ENCODE measurements at places on chromosomes 7 and 10.
A peak's percentile ranks its signal among the peaks of the same experiment; 100 is the strongest.

- no peak for DNase-seq
These were observed 14.2 kb downstream of the INSYN2A start for GRCh38 chr10:127182161-127182560.

DNA sequence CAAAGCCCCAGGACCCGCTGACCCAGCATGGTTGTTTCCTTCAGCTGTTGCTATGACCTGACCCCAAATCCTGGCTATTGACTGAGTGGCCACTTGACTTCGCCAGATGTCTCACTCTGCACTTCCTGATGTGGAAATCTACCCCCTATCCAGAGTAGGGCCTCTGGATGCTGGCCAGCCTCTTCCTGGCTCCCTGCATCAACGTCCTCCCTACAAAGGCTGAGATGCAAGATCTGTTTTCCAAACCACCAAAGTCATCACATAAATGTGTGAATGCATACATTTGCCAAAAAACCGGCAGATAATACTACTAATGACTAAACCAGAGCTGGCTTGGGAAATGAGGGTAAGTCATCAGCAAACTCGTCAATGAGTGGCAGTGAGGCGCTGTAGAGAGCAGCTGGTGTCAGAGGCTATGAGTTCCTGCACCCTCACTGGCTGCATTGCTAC, 70.4 kb downstream of the PYROXD2 start:
- no peak for DNase-seq

DNA sequence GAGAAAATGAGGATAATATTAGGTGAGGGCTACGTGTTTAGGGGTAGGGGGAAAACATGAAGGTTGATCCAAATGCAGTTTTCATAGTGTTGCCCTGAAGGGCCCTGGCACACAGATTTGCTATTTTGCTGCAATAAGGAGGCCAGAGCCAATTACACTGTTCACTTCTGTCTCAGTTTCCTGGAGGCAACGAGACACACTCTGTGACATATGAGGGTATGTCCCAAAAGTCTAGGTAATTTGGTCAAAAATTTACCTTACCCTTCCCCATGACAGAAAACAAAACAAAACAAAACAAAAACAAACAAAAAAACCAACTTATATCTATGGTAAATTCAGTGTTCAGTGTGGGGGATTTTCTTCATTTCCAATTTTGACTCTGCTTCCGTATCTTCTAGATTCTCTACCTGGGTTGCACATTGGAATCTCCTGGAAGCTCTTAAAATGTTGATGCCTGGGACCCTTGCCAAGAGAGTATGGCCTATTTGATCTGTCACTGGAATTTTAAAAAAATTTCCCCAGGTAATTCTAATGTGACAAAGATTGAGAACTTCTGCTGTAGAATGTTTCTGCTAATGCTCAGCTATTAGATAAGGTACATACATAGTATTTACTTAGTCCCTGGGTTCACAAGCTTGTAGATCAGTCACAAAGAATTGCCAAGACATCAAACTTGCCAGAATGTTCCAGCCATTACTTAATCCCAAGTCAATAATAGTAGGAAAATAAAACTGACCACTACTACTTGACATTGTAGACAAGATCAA, 139.5 kb downstream of the SEMA3E start:
- DNase-seq: no peak

DNA sequence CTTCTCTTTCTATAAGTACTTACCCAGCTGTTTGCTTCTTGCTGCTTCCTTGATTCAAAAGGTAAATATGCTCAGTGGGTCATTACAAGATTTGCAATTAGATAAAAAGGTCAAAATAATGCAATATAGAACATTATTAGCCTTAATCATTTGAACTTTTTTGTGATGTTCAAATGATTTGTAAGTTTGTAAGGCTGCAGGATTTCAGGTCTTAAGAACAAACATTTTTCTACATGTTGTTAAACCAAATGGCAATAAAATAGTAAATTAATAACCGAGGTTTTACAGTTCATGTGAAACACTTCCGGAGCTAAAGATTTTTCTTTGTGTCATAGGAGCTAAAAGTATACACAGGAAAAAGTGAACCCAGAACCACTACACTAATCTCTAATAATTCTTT, 16.2 kb upstream of the SCIN start:
- no peak for DNase-seq

DNA sequence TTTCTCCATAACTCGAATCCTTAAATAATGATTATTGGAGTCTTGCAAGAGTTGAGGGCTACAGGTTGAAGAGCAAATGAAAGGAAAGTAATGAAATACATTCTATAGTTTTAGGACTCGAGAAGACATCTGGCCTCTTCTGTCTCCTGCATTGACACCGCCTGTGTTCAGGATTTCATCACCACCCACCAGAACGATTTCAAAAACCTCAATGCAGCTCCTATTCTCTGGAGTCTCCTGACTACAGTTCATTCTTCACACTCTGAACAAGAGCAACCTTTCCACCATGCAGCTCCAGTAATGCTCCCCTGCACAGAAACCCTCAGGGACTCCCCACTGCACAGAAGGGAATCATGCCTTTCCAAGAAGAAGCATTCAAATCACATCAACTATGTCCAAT, 5.5 kb downstream of the IL15RA start:
- no peak for DNase-seq

DNA sequence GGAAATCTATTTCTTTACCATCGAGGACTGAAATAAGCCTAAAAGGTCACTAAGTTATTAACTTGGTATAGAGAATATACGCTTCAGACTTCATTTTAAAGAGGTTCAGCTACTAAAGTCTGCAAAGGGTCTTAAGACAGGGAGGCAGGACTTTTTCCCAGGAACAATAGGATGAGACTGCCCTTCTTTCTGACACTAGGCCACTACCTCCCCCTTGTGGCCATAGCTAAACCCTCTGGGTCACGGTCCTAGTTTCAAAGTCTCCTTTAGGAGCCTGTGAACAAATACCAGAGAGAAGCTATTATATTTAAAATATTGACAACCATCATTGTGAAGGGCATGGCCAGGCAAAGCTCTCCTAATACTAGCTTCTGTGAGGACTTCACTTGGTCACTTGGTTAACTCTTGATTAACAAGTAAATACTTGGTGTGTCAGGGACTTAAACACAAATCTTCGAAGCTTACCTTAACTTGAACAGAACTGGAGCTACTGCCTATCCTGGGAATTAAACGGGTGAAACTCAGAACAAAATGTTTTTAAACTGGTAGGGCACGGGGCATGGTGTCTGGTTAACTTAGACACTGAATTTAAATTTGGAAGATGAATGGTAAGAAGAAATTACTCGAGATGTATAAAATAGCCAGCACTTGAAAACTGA, 75.6 kb downstream of the CCDC6 start:
- no peak for DNase-seq

DNA sequence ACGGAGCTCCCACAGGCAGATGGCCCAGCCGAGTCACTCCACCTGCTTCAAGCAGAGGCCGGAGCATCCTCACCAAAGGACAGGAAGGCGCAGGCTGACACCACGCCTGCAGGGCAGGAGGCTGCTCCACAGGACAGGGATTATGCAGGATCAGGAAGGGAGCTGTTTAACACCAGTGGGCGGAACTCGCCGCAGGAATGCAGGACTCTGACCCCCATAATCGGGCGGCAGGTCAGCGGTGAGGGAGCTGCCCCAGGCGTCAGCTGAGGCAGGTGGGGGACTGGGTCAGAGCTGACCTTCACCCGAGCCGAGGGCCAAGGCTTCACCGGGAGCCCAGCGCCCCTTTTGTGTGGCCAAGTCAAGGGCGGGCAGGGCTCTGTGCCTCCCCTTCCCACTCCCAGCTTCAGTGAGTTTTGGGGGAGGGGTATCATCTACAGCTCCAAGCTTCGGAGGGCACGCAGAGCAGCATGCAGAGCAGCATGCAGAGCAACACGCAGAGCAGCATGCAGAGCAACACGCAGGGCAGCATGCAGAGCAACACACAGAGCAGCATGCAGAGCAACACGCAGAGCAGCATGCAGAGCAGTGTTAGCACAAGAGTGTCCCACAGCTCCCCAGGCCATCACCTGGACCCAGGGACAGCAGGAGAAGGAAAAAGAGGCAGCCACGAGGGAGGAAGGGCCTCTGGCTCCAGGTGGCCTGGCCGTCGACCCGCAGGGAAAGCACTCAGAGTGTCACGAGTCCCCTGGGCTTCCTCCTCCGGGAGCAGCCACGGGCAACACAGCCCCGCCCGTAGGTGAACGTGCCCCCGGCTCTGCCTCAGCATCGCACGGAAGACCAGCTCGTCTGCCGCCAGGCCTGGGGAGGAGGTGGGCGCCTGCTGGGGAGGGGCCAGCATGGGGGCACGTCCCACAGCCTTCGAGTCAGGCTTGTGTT, 151.7 kb upstream of the PPP2R2D start:
- no peak for DNase-seq

DNA sequence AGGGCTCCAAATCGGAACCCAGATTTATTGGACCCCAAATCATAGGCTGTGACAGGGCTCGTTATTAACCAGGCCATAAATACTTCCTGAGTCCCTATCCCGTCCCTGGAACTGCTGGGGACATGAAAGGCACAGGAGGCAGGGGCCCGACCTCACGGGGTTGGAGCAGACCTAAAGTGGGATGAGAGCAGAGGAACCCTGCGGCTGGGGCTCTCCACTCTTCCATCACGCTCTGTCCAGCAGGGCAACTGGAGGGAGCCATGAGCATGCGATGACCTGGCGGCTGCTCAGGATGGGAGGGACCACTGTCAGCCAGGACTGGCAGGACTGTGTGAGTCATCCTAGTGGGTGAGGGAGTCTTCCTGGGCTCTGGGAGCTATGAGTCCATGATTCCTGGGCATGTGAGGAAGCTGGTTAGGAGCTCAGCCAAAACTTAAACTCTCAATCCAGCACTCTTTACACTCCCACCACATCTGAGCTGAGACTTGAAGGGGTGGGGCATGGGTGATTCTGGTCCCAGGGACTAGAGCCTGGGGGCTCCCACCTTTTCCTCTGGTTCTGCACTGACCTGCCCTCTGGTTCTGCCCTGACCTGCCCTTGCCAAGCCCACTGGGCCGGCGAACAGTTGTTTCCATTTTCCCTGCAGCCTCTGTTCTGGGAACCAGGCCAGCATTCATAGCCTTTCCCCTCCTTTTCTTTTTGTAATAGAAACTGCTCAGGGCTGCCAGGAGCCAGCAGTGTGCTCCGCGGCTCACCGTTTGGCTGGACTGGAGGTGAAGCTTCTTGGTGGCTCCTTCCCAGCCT, 47.1 kb downstream of the SYPL1 start:
- no peak for DNase-seq

DNA sequence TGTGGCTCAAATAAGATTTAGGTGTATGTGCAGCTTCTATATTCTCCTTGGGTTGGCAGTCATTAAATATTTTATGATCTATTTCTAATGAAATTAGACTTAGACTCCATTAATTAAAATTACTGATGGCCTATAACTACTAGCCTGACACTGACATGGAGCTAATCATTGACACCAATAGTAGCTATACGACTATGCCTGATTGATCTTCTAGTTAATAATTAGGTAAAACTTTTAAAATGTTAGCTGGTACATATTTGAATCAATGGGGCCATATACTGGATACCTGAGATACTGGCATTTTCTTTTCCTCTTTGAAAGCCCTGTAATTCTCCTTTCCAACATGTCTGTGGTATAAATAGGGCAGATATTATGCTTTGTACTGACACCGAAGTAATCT, 14.4 kb downstream of the WEE2 start:
- no peak for DNase-seq

GRCh38 chr10:102504179-102504975, 605 bp downstream of the SUFU start:
- peak; percentile 7 for DNase-seq

DNA sequence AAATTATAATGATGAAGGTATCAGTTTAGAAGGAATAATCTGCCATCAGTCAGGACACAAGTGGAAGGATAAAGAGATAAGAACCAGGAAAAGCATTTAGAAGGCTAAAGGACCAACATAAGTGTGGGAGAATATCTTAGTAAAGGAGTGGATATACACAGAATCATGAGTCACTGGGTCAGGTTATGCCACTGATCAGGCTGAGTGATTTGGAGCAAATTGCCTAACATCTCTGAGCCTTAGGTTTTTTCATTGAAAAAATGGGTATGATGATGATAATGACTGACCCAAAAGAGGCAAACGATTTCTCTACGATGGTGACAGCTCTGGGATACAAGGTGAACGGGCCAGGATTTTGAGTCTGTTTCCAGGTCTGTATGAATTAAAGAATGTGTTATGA, 2.8 kb upstream of the CUL1 start:
- no peak for DNase-seq

DNA sequence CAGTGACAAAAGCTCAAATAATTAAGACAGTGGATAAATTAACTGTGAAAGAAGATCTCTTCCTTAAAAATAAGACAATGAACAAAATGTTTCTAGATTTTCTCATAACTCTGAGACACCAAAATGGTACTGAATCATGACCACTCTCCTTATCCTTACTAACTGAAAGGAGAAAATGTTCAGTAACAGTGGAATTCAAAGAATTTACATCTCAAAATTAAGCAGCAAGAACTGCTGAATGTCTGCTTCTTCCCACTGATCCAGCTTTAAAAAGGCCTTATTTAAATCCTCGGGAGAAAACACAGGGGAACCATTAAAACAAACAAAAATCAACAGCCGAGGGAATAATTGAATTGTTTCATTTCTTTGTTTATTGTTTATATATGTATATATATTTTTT, 27.3 kb upstream of the PLXDC2 start:
- no peak for DNase-seq

- DNase-seq: no peak
These were observed 61.7 kb downstream of the AUTS2 start for GRCh38 chr7:69659983-69660382.

DNA sequence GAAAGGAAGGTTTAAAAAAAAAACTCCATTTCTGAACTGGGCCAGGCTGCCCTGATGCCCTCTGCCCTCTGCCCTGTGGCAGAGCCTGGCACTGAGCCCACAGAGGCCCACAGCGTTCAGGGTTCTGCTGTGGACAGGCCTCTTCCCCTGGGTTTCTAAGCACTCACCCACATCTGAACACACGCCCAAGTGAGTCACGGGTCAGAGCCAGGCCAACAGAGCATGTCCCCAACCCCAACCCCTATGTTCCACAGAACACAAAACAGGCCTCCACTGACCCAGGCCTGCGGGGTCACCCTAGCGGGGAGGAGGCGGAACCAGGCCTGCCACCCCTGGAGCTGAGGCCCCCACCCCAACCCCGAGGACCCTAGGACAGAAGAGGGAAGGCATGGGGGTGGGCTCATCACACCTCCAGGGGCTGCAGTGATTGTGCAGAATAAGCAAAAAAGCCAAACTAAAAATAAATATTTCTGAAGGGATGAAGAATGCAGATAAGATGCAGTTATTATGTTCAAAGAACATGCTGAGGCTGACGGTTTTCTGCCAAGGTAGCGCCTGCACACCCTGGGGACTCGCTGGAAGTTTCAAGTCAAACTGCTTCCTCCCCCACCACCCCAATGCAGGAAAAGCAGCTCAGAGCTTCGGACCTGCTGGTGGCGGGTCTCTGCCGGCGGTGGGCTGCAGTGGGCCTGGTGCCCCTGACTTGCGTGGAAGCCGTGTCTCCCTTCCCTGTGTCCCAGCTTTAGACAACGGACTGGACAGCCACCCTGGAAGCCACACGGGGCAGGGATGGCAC, 5.4 kb downstream of the WDR86 start:
- no peak for DNase-seq
